ENCODE measurements at places on chromosomes 6 and 20. TPM values are rescaled to one million over a fixed set of nuclear protein-coding genes. Genes with fewer than 3 reads are reported as not detected.

GRCh38 chr6:127177923-127178231, 59.4 kb downstream of the RSPO3 start:
- no peak for DNase-seq

DNA sequence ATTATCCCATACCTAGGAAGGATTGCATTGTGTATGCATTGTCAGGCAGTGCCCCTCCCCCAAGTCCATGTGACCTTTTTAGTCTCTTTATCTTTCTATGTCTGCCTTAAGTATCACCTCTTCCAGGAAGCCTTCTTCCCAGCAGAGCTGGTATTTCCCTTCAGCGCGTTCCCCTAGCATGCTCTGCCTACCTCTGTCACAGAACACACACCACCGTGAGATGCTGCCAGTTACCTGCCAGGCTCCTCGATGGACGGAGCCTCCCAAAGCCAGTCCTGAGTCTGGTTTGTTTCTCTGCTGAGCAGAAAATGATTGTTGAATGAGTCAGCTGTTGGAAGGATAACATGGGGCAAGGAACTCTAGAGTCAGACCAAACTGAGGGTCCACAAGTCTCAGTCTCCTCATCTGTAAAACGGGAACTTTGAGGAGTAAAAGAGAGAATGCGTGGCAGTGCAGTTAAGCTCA, 11.3 kb upstream of the ZNF335 start:
- DNase-seq: no peak

GRCh38 chr6:107894809-107895396, 63.1 kb downstream of the SEC63 start:
- no peak for DNase-seq

- no peak for DNase-seq
Measured at GRCh38 chr6:153003366-153003690, 819 bp upstream of the MTRF1L start.

DNA sequence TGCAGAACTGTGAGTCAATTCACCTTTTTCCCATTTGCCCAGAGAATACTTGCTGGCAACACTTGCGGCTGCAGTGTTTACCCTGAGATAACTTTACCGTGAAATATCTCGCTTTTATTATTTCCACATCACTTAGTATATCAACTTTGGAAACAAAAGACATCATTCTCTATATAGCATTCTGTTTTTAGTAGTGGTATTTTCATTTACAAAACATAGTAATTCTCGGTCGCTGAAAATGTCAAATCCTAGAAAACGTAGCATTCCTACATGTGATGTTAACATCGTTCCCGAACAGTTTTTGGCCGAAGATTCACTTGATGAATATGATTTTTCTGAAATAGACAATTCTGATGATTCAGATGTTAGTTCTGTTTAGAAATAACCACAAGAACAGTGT, 52.0 kb downstream of the NHLRC1 start:
- DNase-seq: no peak

- no peak for DNase-seq
Measured at GRCh38 chr6:11989386-11989785, 22.7 kb upstream of the HIVEP1 start.

- no peak for DNase-seq
Measured at GRCh38 chr6:133571681-133572080, 317.2 kb upstream of the TCF21 start.

GRCh38 chr20:24493181-24493580, 23.8 kb downstream of the SYNDIG1 start:
- DNase-seq: no peak

Gene PARD6B
- total RNA-seq: 2.4 TPM

Gene L3MBTL3
- 2.9 TPM for total RNA-seq

Gene C6orf52
- total RNA-seq: not detected

Gene PPIL4
- 42.0 TPM for total RNA-seq
